Psoas muscle (tissue), 8 donors: ENCODE measurements at places on chromosomes 3 and 15. TPM values are rescaled to one million over a fixed set of nuclear protein-coding genes. Genes with fewer than 3 reads are reported as not detected.

GRCh38 chr3:4979428-4980228 is at the start of gene BHLHE40:
TSS of gene BHLHE40 (plus strand) at chr3:4979437. CDS start at chr3:4979719, 282 bp downstream.
- H3K4me3 ChIP-seq = peak within 1 kb of the TSS; percentile 99
- no peak for DNase-seq
- no peaks in the 10 kb centered on the region for H3K27me3 ChIP-seq
- H3K4me1 ChIP-seq = peaks cover 18% of the 10 kb centered on the region

- no peaks in the 10 kb centered on the region for H3K36me3 ChIP-seq
- H3K27ac ChIP-seq = no peak overlapping the region
- no peak for DNase-seq
Measured at GRCh38 chr3:58088501-58088900, 80.3 kb downstream of the FLNB start.

DNA sequence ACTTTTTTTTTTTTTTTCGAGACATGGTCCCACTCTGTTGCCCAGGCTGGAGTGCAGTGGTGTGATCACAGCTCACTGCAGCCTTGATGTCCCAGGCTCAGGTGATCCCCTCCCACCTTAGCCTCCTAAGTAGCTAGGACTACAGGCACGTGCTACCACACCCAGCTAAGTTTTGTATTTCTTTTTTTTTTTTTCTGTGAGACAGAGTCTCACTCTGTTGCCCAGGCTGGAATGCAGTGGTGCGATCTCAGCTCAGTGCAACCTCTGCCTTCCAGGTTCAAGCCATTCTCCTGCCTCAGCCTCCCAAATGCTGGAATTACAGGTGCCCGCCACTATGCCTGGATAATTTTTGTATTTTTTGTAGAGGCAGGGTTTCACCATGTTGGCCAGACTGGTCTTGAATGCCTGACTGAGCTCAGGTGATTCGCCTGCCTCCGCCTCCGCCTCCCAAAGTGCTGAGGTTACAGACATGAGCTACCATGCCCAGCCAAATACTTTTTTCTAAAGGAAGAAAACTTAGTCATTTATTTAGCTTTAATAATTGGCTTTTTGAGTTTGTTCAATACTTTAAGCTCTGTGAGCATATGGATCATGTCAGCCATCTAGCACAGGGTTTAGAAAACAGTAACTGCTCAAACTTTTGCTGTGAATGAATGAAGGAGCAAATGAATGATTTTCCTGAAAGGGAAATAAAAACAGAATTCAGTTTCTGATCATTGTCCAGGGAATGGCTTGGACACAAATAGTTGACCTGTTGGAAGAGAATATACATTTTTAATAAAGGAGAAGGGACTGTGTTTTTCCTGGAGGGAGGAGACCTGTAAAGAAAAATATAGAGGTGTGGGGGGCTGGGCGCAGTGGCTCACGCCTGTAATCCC is 26.0 kb downstream of the UBE2E1 start:
- H3K27ac ChIP-seq = no peak overlapping the region
- H3K4me1 ChIP-seq = peaks cover 62% of the 10 kb centered on the region
- no peaks in the 10 kb centered on the region for H3K27me3 ChIP-seq
- no peak for DNase-seq
- no peaks in the 10 kb centered on the region for H3K36me3 ChIP-seq

GRCh38 chr15:45168286-45168685 is 19.5 kb downstream of the SHF start:
- no peaks in the 10 kb centered on the region for H3K36me3 ChIP-seq
- no peaks in the 10 kb centered on the region for H3K4me1 ChIP-seq
- no peak for DNase-seq
- no peak overlapping the region for H3K4me3 ChIP-seq
- H3K27me3 ChIP-seq = no peaks in the 10 kb centered on the region

DNA sequence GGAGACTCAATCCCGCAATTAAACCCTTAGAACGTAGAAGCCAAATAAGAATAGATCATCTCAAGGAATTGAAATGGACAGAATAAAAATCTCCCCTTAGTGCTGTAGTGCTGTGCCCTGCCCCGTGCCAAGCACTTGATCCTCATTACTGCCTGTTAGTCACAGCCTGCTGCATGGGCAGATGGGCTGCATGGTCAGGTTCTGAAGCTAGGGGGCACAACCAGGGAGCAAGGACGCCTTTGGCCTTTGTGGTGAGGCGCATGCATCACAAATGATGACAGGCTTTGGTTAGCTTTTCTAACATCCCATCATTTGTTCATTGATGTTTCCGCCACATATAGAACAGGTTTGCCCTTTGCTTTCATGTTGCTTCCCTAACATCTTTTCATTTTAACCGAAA is 336.3 kb upstream of the ADAMTS9 start:
- H3K36me3 ChIP-seq = no peaks in the 10 kb centered on the region
- no peak overlapping the region for H3K27ac ChIP-seq
- no peak overlapping the region for H3K4me3 ChIP-seq
- H3K4me1 ChIP-seq = no peaks in the 10 kb centered on the region
- no peaks in the 10 kb centered on the region for H3K27me3 ChIP-seq
- DNase-seq = no peak

- no peaks in the 10 kb centered on the region for H3K36me3 ChIP-seq
- H3K27me3 ChIP-seq = no peaks in the 10 kb centered on the region
- H3K4me1 ChIP-seq = no peaks in the 10 kb centered on the region
- no peak overlapping the region for H3K4me3 ChIP-seq
Measured at GRCh38 chr3:141147657-141148056, 84.0 kb upstream of the PXYLP1 start.

DNA sequence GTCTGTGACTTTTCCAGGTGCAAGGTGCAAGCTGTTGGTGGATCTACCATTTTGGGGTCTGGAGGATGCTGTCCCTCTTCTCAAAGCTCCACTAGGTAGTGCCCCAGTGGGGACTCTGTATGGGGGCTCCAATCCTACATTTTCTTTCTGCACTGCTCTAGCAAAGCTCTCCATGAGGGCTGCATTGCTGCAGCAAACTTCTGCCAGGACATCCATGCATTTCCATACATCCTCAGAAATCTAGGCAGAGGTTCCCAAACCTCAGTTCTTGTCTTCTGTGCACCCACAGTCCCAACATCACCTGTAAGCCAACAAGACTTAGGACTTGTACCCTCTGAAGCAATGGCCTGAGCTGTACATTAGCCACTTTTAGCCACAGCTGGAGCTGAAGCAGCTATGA is 694.5 kb upstream of the BCHE start:
- H3K27ac ChIP-seq = no peak overlapping the region
- no peaks in the 10 kb centered on the region for H3K27me3 ChIP-seq
- DNase-seq = no peak
- no peak overlapping the region for H3K4me3 ChIP-seq
- no peaks in the 10 kb centered on the region for H3K36me3 ChIP-seq

DNA sequence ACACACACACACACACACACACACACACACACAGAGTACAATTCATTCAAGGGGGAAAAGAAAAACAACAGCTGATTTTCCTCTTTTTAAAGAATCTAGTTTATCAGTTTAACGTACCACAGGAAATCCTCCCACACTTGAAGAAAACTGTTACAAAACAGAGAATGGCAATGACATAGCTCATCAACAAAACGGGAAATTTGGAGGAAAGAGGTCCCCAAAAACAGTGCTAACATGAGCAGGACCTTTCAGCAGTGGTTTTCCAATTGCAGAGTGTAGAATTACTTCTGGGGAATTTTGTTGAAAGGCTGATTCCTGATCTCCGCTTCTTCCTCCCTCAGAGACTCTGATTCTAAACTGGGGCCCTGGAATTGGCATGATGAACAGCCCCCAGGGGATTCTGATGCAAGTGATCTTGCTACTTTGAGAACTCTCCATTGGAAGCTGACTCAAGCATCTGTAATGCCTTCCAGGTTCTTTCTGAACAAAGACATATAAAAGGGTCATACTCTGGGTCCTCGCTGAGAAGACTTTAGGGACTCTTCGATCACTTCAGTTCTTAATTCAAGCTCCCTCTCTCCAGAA is 442.6 kb upstream of the PROK2 start:
- no peaks in the 10 kb centered on the region for H3K4me1 ChIP-seq
- no peaks in the 10 kb centered on the region for H3K27me3 ChIP-seq
- H3K36me3 ChIP-seq = no peaks in the 10 kb centered on the region
- no peak overlapping the region for H3K4me3 ChIP-seq
- H3K27ac ChIP-seq = no peak overlapping the region
- DNase-seq = no peak

DNA sequence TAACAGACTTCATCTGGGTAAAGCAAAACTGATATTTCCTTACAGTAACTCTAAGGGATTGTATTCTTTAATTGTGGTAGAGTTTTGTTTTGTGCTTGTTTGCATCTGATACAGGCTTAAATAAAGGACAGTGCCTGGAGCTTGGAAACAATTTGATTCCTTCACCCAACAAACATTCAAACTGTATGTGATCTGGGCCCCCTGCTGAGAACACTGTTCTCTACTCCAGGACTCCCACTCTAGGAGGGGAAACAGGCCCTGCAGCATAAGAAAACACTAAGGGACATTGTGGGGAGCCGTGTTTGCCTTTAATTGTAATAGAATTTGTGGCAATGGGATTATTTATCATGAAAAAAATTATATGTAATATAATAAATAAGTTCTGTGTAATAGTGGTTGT is 56.9 kb downstream of the CTDSPL start:
- no peak overlapping the region for H3K4me3 ChIP-seq
- no peak for DNase-seq
- H3K27me3 ChIP-seq = no peaks in the 10 kb centered on the region
- peaks cover 11% of the 10 kb centered on the region for H3K4me1 ChIP-seq
- no peak overlapping the region for H3K27ac ChIP-seq

DNA sequence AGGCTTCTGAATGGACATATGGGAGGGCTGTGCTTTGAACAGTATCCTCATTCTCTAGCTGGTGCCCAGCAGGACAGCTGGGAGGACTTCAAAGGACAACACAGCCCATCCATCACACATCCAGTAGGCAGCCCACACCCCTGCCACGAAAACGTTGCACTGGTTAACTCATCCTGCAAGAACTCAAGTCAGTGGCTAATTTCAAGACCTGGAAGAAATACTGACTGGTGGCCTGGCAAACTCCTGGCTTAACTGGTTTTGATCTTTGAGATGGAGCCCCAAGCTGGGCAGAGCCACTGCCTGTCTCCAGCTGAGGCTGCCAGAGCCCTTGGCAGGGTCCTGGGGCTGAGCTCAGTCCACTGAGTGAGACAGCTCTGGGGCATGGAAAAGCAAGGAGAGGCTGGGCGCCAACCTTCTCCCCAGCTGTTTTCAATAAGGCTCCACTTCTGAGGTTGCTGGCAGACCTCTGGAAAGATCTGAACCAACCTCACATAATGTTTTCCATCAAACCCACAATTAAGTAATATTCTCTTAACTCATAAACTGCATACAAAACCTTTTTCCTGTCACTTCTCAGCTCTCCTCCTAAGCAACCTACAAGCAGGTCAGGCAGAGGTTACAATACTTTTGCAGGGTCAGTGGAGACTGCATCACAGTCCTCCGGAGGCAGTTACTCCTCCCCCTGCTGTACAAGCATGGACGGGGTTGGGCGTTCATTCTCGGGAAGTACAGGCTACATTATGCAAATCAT is 110.3 kb downstream of the MYLK start:
- H3K27ac ChIP-seq = no peak overlapping the region
- DNase-seq = peak; percentile 56
- no peak overlapping the region for H3K4me3 ChIP-seq
- no peaks in the 10 kb centered on the region for H3K4me1 ChIP-seq

The C2CD4B gene
- polyA plus RNA-seq = 8.6 TPM

The FEZF2 gene
- not detected for polyA plus RNA-seq

The CADPS gene
- not detected for polyA plus RNA-seq

The DPH3 gene
- polyA plus RNA-seq = 108 TPM

The SLC24A5 gene
- not detected for polyA plus RNA-seq

The WDR93 gene
- not detected for polyA plus RNA-seq

The OR5K2 gene
- polyA plus RNA-seq = not detected

The A4GNT gene
- polyA plus RNA-seq = not detected

The SETD5 gene
- polyA plus RNA-seq = 19.7 TPM
